ENCODE measurements at places on chromosomes 6 and 20.

GRCh38 chr6:25404693-25405169 is 125.6 kb downstream of the CARMIL1 start:
- no peaks in the 10 kb centered on the region for H3K27me3 ChIP-seq
- H3K4me3 ChIP-seq = no peak overlapping the region
- peak overlapping the region; percentile 72 for H3K27ac ChIP-seq
- DNase-seq = peak; percentile 36

GRCh38 chr6:79495246-79495645 is 42.0 kb downstream of the LCA5 start:
- H3K36me3 ChIP-seq = no peaks in the 10 kb centered on the region
- no peak overlapping the region for H3K27ac ChIP-seq
- no peak overlapping the region for H3K4me3 ChIP-seq
- no peaks in the 10 kb centered on the region for H3K27me3 ChIP-seq
- H3K4me1 ChIP-seq = no peaks in the 10 kb centered on the region
- DNase-seq = no peak

DNA sequence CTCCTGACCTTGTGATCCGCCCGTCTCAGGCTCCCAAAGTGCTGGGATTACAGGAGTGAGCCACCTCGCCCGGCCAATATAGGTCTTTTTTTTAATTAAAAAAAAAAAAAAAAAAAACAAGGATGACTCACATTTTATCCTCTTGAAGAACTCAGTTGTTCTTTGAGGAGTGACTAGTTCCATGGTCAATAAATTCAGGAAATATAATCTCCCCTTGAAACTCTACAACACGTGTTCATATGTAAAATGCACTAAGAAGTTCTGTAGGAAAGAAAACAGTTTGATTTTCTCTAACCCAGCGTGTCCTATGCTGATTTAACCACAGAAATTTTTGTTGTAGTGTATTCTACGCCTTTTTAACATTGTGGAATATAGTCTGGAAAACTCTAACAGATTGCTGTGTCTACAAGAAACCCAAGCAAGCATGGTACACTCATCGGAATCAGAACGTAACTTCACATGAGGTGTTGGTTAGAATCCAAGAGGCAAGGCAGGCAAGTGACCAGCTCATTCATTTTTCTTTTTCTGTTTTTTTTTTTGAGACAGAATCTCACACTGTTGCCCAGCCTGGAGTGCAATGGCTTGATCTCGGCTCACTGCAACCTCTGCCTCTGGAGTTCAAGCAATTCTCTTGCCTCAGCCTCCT is 79.0 kb upstream of the ZNF217 start:
- H3K4me3 ChIP-seq = no peak overlapping the region
- H3K36me3 ChIP-seq = no peaks in the 10 kb centered on the region
- no peak for DNase-seq
- H3K27me3 ChIP-seq = no peaks in the 10 kb centered on the region

DNA sequence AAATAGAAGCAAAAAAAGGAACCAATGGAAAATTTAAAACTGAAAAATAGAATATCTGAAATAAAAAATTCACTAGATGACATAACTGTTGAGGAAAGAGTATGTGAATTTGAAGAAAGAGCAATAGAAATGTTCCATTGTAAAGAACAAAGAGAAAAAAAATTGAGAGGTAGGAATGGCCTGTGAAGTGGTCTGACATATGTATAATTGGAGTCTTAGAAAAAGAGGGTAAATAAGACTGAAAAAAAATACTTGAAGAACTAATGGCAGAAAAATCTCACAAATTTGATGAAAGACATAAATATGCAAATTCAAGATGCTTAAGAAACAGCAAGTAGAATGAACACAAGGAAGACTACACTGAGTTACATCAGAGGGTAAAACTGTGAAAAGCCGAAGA is 93.4 kb downstream of the QKI start:
- no peak overlapping the region for H3K4me3 ChIP-seq
- no peak overlapping the region for H3K27ac ChIP-seq
- no peak for DNase-seq
- no peaks in the 10 kb centered on the region for H3K27me3 ChIP-seq
- peaks cover 2% of the 10 kb centered on the region for H3K4me1 ChIP-seq

DNA sequence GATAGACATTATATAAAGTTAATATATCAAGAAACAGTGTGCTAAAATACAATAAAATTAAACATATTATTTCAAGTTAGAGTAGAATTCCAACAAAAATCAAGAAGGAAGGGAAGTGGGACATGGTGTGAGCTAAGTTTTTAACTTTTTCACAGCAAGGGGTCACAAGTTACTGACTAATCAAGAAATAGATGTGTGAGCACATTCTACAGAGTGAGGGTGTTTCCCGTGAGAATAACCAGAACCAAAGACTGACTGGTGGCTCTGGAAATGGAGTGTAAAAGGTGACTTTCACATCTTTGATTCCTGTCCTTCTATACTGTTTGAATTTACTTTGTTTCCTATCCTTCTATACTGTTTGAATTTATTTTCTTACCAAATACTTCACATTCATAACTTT is 206.6 kb downstream of the TASP1 start:
- H3K27ac ChIP-seq = no peak overlapping the region
- no peak for DNase-seq
- H3K27me3 ChIP-seq = no peaks in the 10 kb centered on the region

DNA sequence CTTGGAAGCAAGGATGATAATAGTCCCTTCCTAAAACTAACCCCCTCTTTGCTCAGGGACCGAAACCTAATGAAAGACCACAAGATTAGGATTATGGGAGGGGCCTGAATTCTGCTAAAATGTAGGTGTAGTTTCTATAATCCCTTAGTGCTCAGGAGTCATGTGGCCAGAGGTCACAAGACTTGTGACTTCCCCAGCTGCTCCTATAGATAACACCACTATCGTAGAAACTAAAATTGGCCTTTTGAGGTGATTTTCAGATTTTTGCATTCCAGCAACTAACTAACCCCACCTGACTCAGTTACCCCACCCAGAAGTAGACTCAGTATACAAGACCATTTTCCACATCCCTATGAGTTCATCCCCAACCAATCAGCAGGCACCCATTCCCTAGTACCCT is 42.1 kb downstream of the MDN1 start:
- peaks cover 72% of the 10 kb centered on the region for H3K36me3 ChIP-seq
- DNase-seq = no peak
- no peak overlapping the region for H3K27ac ChIP-seq
- H3K27me3 ChIP-seq = no peaks in the 10 kb centered on the region

GRCh38 chr20:50379049-50379990 is 130.9 kb upstream of the PTPN1 start:
- H3K36me3 ChIP-seq = no peaks in the 10 kb centered on the region
- DNase-seq = no peak
- H3K27me3 ChIP-seq = peaks cover 48% of the 10 kb centered on the region
- H3K4me3 ChIP-seq = no peak overlapping the region
- peaks cover 14% of the 10 kb centered on the region for H3K4me1 ChIP-seq

DNA sequence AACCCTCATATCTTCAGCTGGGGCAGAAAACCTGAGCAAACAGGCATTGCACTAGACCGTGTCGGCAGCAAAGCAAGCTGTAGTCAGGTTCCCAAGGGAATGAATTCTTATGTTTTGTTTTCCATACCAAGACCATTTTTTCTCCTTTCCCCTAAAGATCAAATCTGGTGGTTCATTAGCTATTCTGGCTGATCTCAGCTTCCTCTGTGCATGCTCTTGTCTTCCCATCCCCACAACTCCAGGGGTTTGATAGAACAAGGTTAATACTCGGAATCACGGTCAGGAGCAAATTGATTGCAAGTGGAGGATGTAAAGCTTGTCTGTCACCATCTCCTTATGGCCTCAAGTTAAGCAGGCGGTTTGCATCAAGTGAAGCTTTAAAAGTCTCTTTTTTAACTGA is 778.8 kb downstream of the KIF16B start:
- no peaks in the 10 kb centered on the region for H3K4me1 ChIP-seq
- H3K27ac ChIP-seq = no peak overlapping the region
- DNase-seq = no peak
- H3K27me3 ChIP-seq = no peaks in the 10 kb centered on the region
- no peak overlapping the region for H3K4me3 ChIP-seq

DNA sequence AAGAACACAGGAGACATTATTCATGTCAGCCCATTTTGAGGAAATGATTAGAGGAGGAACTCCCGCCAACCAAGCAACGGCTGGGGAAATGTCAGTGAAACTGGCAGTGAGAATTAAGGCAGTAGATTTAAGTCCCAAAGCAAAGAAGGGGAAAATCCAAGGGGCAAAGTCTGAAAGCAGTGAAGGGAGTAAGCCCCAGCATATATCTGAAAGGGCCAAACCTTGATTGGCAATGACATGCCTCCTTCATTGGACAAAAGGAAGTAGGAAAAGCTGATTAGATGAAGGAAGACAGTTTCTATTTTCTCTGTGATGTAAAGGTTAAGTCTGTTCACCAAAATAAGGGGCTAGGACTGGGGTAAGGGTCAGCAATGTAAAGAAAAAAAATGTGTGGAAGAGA is 190.3 kb downstream of the RNF144B start:
- H3K27me3 ChIP-seq = peaks cover 31% of the 10 kb centered on the region
- DNase-seq = no peak
- no peak overlapping the region for H3K27ac ChIP-seq
- no peak overlapping the region for H3K4me3 ChIP-seq
- peaks cover 3% of the 10 kb centered on the region for H3K4me1 ChIP-seq
- H3K36me3 ChIP-seq = no peaks in the 10 kb centered on the region

- DNase-seq = no peak
- H3K4me3 ChIP-seq = no peak overlapping the region
- H3K27me3 ChIP-seq = peaks cover 23% of the 10 kb centered on the region
These were observed 44.1 kb upstream of the APCDD1L start for GRCh38 chr20:58559368-58559729.

- H3K27ac ChIP-seq = no peak overlapping the region
- H3K4me1 ChIP-seq = no peaks in the 10 kb centered on the region
- H3K27me3 ChIP-seq = peaks cover 4% of the 10 kb centered on the region
- peaks cover 3% of the 10 kb centered on the region for H3K36me3 ChIP-seq
These were observed 16.2 kb upstream of the BEND6 start for GRCh38 chr6:56938649-56939191.

GRCh38 chr6:21501815-21502214 is 91.7 kb upstream of the SOX4 start:
- H3K27ac ChIP-seq = no peak overlapping the region
- no peaks in the 10 kb centered on the region for H3K36me3 ChIP-seq
- H3K27me3 ChIP-seq = no peaks in the 10 kb centered on the region
- no peaks in the 10 kb centered on the region for H3K4me1 ChIP-seq

GRCh38 chr6:156457601-156458000 is 319.6 kb upstream of the ARID1B start:
- H3K27me3 ChIP-seq = no peaks in the 10 kb centered on the region
- H3K4me1 ChIP-seq = peaks cover 7% of the 10 kb centered on the region
- DNase-seq = no peak
- peaks cover 2% of the 10 kb centered on the region for H3K36me3 ChIP-seq
- H3K4me3 ChIP-seq = no peak overlapping the region

GRCh38 chr20:23128461-23129125 is 42.5 kb upstream of the CD93 start:
- peaks cover 16% of the 10 kb centered on the region for H3K4me1 ChIP-seq
- H3K27ac ChIP-seq = no peak overlapping the region
- H3K4me3 ChIP-seq = no peak overlapping the region
- no peaks in the 10 kb centered on the region for H3K36me3 ChIP-seq
- DNase-seq = no peak
